ENCODE measurements at places on chromosomes 11 and 22.

DNA sequence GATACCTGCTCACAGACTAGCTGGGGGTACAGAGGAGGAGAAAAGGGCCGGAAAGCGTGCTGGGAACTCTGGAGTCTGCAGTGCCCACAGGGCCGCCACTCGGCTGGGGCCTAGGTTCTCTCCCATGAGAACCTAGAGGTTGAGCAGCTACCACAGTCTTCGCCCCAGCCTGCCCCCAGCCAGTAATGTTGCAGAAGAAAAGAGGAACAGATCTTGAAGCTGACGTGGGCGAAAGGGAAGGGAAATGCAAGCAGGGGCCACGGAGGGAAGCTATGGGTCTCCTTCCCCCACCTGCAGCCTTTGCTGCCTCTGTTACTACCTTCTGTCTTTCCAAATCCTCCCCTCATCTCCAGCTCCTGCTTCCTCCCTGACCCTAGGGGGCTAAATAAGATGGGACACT, 28.8 kb upstream of the P2RY2 start:
- no peak for DNase-seq

- peak; percentile 89 for DNase-seq
Measured at GRCh38 chr11:63574856-63575602, 11.8 kb upstream of the PLAAT2 start.

DNA sequence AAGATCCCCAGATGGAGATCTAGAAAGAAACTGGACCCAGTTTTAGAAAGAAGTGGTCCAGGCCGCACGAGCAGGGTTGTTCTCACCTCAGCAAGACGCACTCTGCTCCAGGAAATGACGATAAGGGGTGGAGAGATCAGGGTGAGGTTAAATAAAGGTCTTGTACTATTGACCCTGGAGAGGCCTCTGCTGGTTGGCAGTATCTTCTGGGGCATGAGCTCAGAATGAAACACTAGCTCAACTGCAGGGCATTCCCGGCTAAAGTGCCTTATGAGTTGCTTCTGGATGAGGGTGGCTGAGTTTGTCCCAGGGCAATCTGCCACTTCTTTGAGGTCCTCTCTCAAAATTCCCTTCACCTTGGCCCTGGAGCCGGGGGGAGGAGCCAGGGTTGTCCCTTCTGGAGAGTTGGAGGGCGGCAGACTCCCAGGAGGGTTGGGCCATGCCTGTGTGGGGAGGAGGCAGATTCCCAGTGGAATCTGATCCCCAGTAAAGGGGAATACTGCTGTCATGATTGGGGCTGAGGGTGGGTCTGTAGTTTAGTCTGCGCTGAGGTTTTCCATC, 10.9 kb downstream of the USP2 start:
- DNase-seq: peak; percentile 82

GRCh38 chr11:45362636-45363035, 76.5 kb upstream of the SYT13 start:
- no peak for DNase-seq

- no peak for DNase-seq
Measured at GRCh38 chr11:16336204-16336603, 20.1 kb downstream of the SOX6 start.

DNA sequence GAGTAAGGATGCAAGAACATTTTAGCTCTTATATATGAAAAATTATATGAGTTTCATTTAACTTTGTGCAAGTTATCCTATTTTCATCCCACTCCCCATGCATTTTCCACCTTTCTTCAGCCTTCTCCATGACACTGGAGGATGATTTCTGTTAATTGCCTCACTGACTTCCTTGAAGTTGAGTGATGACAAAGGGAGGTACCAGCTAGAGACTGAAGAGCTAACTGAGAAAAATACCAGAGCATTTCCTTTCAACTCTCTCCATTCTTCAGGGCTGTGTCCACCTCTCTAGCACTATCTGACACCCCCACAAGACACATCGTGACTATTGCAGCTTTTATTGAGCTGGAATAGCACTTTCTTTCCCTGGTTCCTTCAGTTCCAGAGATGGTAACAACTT, 711.6 kb upstream of the LRRC4C start:
- DNase-seq: no peak

GRCh38 chr11:58578136-58578634, 678 bp upstream of the ZFP91 start:
- DNase-seq: peak; percentile 96

DNA sequence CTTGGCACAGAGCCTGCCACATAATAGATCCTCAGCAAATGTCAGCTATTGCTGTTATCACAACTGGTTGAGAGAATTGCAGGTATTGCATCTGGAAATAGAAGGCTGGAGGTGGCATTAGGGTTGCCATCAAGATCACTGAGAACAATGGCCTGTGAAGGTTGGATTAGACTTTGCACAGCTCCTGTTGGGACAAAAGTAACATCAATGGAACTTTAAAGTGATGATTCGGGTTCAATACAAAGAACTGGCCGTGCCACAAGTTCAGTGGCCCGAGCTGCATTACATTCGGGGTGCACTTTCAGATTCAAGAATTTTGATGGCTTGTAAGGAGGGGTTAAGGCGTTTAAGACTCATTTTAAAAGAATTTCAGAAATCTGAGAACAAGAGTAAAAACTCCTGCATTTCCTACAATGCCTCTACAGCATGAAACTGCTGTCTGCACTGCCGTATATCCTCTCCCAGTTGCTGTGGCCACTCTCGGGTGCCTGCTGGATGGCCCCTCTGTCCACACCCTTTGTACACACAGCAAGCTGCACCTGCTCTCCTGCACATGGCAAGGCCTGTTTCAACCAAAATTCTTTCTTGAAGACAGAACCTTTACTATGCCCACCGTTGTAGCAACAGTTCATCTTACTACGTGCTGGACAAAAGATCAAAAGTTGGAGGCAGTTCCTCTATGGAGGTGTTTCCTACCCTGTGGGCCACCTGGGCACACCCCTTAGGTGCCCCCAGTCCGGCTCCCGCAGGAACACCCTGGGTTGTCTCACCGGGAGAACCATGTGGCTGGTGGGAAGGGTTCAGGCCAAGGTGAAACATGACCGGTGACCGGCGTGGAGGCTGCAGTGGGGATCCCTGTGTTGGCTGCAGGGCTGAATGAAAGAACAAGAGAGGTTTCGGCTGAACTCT, 17.5 kb upstream of the SHANK2 start:
- DNase-seq: peak; percentile 27

GRCh38 chr11:88280673-88281316, 56.7 kb downstream of the CTSC start:
- DNase-seq: no peak

- DNase-seq: no peak
Measured at GRCh38 chr11:130671801-130672700, 223.6 kb downstream of the ADAMTS15 start.

GRCh38 chr22:42202048-42202447, 68.4 kb downstream of the TCF20 start:
- DNase-seq: no peak

GRCh38 chr11:76617553-76618265, 52.8 kb downstream of the LRRC32 start:
- DNase-seq: no peak

DNA sequence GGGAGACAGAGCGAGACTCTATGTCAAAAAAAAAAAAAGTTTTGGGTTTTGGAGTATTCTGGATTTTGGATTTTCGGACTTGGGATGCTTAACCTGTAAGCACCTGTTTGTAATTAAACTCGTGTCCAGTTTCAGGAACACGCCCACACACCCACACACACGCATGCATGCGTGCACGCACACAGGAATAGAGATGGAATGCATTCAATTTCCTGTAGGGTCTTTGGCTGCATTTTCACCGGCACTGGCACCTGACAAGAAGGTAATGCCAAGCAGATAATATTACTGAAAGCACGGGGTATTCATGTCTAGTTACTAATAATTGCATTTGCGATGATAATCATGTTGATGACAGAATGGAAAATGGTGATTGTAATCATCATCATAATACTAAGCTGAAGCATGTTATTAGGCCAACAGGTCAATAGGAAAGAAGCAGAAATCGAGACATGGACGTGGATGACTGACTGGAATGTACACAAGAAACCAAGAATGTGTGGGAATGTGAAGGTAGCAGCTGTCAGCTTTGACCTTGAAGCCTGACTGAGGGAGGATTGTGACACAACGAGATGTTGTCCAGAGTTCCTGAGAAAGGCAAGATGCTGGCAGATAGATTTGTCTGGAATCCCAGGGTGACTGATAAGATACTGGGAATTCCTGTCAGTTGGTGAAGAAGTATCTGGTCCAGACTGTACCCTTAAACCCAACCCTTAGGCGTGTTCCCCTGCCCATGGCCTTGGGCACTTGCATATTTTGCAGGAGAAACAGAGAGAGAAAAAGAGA, 108.6 kb downstream of the SYN3 start:
- DNase-seq: no peak

DNA sequence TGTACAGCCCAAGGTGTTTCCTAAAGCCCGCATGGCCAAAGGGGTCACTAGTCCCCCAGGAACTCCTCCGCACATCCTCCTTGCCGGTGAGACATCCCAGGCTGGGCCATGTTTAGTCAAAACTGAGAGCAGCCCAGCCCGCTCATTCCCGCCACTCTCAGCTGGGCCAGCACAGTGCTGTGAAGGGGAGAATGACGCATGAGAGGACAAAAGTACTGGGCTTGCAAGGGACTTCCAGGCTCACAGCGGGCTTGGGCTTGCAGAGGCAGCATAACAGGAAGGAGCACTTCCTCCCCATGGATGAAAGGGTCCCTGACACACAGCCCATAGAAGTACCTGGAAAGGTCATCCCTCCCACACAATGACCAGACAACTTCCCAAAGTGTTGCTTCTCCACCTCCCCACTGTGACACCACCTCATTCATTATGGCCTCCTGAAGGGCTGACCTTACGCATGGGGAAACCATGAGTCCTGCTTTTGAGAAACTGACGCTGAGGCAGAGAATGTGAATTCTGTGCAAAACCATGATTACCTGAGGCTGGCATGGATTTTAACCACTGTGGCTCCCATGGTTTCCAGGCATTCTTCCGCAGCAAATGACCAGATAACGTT, 19.1 kb downstream of the ETS1 start:
- DNase-seq: no peak

GRCh38 chr11:75740681-75741080, 23.0 kb downstream of the MOGAT2 start:
- no peak for DNase-seq

DNA sequence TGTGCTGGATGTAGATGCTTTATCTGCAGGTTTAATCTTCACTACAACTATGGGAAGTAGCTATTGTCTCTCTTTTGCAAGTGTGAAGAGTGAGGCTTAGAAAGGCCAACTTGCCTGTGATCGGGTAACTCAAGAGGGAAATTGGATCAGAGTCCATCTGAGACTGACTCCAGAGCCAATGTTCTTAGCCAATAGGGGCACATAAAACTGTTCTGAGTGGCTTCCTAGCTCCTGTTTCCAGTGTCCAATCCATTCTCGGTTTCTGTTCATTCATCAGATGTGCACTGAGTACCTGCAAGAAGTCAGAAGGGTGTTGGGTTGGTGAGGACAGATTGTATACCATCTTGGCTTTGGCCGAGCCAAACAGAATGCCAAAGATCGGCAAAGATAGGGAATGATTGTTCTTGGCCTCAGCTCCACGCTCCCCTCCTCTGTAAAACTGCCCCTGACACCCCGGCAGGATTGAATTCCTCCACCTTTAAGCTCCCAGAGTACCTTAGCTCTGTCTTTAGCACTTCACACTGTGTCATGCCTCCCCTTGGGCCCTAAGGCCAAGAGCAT, 100.0 kb downstream of the PTPRJ start:
- no peak for DNase-seq

DNA sequence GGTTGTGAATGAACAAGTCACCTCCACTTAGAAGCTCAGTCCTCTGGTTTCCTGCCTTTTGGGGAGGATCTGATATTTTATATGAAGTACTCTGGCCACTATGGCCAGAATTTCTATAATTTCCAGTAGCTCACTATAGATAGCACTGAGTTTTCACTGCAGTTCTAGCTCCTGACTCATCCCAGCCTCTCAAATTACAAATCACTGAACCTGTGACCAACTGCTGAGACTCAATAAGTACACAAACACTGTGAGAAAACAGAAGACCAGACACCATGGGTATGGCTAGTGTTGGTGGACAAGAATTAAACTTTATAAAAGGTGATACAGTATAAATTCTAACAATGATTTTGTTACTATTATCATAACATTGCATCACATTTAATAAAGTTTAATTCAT, 47.1 kb upstream of the UCP3 start:
- DNase-seq: no peak

- DNase-seq: no peak
Measured at GRCh38 chr11:101061606-101062005, 68.0 kb downstream of the PGR start.

GRCh38 chr11:115700981-115701875, 197.0 kb upstream of the CADM1 start:
- no peak for DNase-seq

GRCh38 chr11:121887569-121887968, 228.4 kb downstream of the BLID start:
- DNase-seq: no peak

GRCh38 chr11:118215262-118215661, 9.5 kb downstream of the JAML start:
- DNase-seq: no peak

DNA sequence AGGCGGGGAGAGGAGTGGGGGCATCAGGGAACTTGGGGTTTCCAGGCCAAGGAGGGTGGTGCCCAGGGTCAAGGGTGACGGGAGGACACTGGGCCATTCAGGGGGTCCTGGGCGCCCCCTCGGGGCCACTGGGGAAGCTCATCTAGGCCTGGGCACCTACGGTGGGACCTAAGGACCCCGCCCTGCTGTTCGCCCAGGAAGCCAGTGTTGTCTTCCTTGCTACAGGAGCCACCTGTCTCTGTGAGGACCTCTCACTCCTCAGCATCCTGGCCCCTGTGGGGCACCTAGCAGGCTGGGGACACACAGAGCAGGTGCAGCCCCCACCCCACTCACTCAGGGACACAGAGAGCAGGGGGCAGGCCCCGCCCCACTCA, 191.6 kb downstream of the IGLL1 start:
- no peak for DNase-seq

DNA sequence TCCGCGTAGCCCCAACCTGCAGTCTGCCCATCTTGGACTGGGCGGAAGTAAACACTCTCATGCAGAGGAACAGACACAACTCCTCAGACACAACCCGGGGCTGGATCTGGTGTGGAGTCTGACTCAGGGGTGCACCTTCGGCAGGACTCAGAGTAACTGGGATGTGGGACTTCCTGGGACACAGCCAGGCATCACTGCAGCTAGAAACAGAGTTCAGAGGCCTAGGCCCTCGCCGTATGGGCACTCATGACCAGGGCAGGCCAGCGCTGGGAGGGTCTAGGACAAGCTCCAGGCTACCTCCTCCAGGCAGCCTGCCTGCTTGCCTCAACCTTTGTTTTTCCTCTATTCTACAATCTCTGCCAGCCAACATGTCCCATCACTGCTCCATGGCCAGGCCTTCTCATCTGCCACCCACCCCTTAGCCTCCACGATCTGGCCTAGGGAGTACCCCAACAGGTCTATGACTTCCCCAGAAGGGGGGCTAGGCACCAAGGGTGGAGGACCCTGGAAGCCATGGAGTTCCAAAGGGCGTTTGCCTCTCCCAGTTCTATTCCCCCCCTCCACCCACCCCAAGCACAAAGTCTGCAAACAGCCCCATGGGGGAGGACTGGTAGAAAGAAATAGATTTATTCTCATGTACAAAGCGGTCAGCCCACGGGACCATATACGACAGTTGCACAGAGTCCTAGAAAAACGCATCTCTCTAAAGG, 98.5 kb downstream of the PDE2A start:
- no peak for DNase-seq

Data from left lobe of liver (tissue), 2 donors.